GM23248 (cell line): ENCODE measurements at places on chromosomes 7 and 10.
A peak's percentile ranks its signal among the peaks of the same experiment; 100 is the strongest.

GRCh38 chr10:113603057-113603777 is 50.4 kb downstream of the HABP2 start:
- DNase-seq = no peak

GRCh38 chr10:103765168-103765567 is 90.2 kb downstream of the SH3PXD2A start:
- DNase-seq = peak; percentile 86

DNA sequence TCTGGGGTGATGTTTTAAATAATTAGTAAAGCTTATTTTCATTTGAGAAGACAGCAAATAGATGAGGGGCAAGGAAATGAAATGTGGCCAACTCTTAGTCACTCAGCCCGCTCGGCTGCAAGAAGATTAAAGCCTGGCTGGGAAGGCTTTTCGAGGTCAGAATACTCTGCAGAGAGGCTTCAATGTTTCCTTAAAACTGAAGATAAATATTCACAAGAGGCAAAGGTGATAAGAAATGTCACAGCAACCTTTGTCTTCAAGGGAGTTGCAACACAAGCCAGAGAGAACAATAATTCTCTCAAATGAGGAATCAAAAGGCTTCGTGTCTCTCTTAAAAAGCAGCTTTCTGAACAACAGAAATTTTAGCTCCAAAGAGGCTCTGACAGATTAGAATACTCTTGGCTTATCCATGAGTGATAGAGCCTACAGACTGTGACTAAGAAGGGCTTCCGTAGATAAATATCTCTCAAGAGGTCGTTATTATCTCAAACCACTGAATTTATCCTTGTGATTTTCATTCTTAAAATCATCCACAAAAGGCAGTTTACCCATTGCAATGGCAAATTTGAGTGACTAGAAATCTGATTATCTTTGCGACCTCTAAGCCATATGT is 92.5 kb downstream of the KLF6 start:
- DNase-seq = no peak

GRCh38 chr7:90596671-90597562 is 796 bp downstream of the CDK14 start:
- peak; percentile 76 for DNase-seq

GRCh38 chr10:106360870-106361269 is 803.6 kb downstream of the SORCS1 start:
- DNase-seq = peak; percentile 87

DNA sequence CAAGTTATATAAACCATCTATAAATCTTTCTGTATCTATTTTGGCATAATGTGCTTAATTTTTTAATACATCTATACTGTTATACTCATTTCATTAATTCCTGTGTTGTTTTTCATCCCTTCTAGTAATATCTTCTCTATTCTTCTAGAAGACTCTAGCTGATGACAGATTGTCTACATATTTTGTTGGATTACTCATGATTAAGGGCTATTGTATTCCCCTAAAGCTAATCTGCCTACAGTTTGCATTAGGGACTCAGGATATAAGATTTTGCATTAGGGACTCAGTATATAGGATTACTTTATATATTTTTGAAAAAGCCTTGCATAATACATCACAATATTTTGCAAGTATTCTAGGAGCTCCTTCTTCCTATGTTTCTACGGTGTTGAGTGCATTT is 8.3 kb upstream of the SEMA3A start:
- DNase-seq = no peak

GRCh38 chr10:132974886-132975830 is 32.8 kb upstream of the CFAP46 start:
- peak; percentile 75 for DNase-seq

DNA sequence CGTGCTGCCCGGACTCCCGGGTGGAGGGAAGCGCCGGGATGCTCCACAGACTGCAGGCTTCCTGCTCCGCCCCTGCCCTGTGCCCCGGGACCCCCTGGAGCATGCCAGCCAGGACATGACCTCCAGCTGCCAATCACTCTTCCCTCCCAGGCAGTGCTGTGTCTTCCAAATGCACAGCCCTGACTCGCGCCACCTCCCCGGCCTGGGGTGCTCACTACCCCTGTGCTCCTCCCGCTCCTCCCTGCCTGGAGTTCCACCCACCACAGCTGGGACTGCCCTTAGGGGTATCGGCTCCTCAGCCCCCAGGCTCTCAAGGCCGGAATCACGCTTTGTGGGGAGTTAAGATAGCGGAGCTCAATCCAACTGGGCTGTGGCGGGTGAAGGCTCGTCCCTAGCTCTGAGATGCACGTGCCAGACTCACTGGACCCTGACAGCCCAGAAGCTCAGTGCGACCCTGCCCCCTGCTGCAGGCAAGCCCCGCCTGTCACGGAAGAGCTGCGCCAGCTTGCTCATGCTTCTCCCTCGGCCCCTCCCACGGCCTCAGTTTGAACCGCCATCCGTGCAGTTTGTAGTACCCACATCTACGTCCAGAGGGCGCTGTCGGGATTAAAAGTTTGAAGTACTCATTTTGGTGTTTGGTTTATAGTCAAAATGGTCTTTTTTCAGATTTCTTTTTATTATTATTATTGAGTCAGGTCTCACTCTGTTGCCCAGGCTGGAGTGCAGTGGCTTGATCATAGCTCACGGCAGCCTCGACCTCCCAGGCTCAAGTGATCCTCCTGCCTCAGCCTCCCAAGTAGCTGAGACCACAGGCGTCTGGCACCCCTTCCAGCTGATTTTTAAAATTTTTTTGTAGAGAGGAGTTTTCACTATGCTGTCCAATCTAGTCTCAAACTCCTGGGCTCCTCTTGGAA is 142.5 kb upstream of the TCERG1L start:
- DNase-seq = peak; percentile 60

DNA sequence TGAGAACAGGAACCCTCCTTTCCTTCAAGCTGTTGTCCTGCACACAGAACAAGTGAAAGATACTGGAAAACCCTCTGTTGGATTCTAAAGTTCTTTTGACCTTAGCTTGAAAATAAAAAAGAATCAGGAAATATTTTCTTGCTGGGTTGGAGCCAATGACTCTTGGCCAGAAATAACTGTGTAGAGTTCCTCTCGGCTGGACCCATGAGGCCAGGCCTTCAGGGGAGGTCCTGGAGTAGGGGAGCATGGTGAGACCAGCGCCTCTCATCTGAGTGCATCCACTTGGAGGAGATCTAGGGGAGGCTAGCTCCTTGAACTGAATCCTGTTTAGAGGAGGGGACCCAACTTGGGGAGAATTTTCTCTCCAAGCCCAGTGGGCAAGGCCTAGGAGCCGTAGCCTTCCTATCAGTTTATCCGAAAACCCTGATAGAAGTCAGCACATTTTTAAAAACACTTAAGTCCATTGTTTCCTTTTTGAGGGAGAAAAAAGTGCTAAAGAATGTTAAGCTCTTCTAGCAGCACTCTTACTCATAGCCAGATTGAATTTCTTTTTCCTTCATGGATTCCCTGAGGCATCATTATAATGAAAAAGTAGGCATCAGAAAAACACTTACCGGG is 635.7 kb upstream of the ANKRD30A start:
- DNase-seq = peak; percentile 78

DNA sequence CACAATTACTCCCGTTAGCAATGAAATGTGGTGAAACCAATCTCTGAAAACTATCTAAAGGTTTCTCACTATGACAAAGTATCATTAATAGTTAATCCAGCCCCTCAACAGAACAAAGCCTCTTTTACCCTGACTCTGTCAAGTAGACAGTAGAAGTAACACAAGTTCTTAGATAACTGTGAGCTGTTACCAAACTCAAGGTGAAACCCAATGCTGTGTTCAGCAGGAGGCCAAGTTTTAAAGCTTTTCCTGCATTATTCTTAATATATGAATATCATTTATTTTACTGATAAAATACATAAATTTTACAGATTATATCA is 109.1 kb downstream of the SRPK2 start:
- no peak for DNase-seq

DNA sequence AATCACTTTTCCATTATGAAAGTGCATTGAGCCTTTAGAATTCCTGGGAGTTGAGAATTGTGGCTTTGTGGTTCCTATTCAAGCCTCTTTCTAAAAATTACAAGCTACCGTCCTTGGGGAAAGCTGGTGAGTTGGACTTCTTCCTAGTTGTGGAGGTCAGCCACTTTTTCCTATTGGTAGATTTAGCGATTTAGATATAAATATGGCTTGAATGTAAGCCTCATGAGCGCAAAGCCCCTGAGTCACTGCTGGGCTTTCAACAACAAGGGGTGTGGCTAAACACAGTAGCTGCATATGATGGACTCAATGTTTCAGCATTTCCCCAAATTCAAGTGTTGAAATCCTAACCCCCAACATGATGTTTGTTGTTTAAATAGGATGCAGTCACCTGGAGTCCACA is 150.0 kb upstream of the IGFBP3 start:
- peak; percentile 36 for DNase-seq

GRCh38 chr10:74145133-74145532 is 5.5 kb downstream of the AP3M1 start:
- DNase-seq = peak; percentile 83

DNA sequence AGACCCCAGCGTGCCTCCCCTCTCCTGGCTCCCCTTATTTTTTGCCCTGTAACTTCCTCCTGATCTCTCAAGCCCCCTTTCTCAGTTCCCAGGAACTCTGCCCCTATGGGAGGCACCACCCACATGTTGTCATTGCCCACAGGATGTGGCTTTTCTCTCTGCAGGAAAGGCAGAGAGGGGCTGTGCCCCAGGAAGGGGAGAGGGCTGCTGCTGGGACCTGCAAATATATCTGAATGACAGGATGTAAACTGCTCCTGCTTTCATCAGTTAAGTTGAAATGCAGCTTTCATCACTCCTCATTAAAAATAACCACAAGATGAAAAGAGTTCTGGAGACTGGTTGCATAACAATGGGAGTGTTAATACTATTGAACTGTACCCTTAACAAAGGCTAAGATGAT is 103.3 kb downstream of the CLEC2L start:
- no peak for DNase-seq

DNA sequence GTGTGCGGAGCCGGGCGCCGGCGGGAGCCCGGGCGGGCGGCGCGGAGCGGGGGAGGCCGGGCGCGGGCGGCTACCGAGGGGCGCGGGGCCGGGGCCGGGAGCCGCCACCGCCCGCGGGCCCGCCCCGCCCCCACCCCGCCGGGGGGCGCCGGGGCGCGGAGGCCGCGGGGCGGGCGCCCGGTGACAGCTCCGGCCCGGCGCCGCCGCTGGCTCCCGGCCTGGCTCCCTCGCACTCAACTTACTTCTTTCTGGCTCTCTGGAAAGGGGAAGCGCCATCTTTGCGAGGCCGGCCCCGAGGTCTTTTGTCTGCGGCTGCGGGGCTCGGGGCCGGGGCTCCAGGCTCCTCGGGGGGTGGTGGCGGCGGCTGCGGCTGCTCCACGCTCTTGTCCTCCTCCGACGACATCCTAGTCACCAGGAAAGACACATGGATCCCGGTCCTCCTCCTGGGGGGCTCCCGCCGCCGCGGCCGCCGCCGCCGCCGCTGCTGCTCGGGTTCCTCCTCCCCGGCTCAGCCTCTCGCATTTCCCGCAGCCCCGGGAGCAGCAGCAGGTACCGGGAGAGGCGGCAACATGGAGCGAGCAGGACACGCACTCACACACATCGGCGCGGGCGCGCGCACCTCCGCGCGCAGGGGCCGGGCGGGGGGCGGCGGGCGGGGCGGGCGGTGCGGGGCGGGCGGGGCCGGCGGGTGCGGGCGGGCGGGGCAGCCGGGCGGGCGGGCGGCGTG is at the start of gene KMT2C:
Gene KMT2C, minus strand, starts transcription at position 620 of the 727 bp plus-strand sequence. Its CDS starts 217 bp downstream, at position 403.
- peak; percentile 71 for DNase-seq

DNA sequence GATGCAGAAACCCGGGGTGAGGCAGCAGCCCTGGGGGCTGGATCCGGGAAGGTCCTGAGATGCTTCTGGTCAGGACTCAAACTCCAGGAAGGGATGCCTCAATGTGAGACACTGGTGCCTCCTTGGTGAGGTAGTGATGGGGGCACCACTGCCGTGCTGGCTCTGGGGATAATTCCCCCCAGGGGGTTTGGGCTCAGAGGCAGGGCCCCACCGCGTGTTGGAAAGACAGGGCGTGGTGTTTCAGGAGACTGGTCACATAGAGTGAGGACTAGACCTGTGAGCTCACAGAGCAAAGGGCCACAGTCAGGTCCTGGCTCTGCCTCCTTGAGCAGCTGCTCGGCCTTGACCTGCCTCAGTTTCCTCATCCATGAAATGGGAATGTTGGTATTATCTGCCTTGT is 361.9 kb downstream of the GLRX3 start:
- no peak for DNase-seq

DNA sequence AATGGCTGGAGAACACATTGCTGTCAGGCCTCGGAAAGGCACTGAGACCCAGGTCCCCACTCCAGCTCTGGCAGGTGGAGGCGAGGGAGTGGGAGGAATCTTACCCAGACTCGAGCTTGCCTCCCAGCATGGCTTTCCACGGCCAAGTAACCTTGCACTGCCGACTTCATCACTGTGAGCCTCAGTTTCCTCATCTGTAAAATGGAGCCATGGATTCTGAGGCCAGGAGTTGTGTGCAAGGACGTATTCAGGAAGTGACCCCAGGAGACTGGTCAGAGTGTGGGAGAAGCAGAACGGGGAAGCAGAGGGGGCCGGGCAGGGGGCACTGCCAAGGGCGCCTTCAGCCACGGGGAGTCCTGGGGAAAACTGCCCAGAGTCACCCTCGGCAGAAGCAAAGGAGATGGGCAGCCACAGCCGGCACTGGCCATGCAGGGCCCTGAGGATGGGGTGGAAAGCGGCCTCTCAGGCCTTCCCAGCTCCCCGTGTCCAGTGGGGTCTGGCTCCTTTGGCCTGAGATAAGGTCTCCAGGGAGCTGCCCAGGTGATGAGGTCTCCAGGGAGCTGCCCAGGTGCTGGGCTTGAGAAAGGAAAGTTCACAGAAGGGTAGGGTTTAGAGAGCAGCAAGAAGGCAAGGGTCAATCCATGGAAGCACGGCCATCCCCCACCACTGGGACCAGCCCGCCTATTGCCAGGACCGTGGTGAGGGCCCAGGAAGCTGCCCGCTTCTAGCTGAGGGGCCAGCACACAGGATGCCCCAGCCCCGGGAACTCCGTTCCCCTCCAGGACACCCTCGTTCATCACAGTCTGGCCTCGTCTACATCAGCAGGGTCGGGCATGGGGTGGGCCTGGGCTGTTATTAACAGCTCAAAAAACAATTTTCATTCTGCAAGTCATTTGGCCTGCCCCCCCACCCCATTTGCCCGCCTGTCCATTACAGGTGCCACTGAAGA is 34.3 kb upstream of the EN2 start:
- no peak for DNase-seq

- DNase-seq = peak; percentile 89
Measured at GRCh38 chr10:77943121-77943901, 16.8 kb upstream of the DLG5 start.

GRCh38 chr7:131861620-131862346 is 305.4 kb upstream of the PODXL start:
- peak; percentile 4 for DNase-seq

DNA sequence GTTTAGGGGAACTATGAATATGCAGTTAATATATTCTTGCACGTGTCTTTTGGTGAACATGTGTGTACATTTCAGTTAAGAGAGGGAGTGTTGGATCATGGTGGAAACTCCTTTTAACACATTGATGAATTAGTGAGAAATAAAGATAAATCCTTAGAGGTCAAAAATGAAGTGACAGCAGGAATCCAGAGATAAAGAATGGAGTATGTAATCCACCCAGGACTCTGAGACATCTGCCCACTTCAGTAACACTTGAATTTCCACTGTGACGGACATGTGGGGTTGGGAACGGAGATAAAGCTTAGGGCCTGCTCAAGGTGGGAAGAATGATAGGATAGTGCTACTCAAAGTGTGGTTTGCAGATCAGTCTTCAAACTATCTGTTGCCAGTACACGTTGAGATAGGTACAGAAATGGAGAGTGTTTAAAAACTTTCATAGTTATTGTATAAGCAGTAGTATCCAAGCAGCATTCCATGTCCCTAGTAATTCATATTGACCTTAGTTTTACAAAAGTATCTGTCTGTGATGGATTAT is 6.6 kb upstream of the RELN start:
- no peak for DNase-seq

GRCh38 chr10:131882590-131883451 is 18.0 kb upstream of the PPP2R2D start:
- DNase-seq = no peak
